Type B pancreatic cell (in vitro differentiated cells): ENCODE measurements at places on chromosomes 12 and 14. TPM values are rescaled to one million over a fixed set of nuclear protein-coding genes. Genes with fewer than 3 reads are reported as not detected.

The PTPRR gene
- 0.77 and 0.95 TPM in 2 replicates for total RNA-seq

DNA sequence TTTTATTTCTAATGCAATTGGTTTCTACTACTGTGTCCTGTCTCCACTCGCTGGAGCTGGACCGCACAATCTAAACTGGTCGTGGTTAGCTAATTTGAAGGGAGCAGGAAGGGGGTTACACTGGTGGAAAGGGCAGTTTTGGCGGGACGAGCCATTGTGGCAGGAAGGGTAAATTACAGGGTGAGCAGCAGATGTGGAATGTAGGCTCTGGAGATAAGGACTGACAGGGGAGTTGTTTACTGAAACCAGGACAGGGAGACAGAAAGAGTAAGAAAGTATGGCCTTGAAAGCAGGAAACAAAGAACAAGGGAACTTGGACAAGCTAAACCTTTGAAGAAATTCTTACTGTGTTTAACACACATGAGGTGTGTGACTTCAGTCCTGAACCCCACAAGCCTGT is 147.8 kb downstream of the ATXN7L3B start:
- H3K4me3 ChIP-seq, result no peak overlapping the region
- peaks cover 3% of the 10 kb centered on the region for H3K27me3 ChIP-seq

DNA sequence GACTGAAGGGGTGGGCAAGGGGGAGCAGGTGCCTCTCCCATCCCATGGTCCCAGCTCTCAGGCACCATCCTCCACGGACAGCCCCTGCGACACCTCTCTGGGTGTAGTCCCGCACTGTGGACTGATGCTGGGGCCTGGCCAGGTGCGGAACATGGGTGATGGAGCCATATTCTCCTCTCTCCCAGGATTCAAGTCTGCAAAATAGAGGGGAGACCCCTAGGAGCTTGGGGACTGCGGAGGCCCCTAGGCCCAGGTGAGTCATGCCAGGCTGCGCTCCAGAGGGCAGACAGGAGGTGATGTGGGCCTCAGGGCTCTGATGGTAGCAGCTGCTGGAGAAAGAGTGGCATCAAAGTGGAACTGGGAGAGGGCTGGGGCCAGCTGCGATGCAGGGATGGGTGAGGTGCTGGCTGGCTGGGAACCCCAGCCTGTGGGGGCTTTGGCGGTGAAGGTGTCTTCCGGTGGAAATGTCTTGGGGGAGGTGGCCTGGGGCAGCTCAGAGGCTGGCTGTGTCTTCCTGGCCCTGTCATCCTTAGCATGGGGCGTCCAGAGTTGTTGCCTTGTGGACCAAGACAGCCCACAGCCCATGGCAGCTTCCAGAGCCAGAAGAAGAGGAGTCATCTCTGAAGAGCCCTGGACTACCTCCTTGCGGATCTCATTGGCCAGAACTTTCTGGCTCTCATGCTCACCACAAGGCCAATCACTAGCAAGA is 149.1 kb downstream of the KIF26A start:
- no peak overlapping the region for H3K4me3 ChIP-seq
- peaks cover 19% of the 10 kb centered on the region for H3K4me1 ChIP-seq
- no peak overlapping the region for H3K27ac ChIP-seq
- DNase-seq, result no peak
- peaks cover 11% of the 10 kb centered on the region for H3K27me3 ChIP-seq
- no peaks in the 10 kb centered on the region for H3K36me3 ChIP-seq

DNA sequence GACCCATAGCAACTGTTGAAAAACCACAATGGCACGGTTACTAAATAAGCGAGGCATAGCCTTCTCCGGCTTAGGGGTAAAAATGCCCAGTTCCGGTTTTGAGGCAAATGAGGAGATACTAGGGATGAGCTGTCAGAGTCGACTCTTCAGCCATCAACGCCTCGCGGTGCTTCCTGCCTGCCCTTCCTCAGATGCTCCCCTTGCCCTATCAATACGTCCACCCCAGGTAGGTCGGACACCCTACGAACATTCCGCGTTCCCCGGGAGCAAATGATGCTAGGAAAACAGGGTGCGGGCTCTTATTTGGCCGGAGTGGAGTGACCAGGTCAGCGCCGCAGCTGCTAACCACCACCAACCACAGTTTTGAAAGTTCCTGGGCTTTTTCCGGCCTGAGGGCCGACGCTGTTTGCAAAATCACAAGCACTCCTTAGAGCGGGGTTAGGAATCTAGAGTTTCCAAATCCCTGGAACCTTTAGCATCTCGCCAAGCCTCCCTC is 1.2 kb downstream of the SRSF9 start:
- H3K36me3 ChIP-seq, result peaks cover 17% of the 10 kb centered on the region
- peaks cover 32% of the 10 kb centered on the region for H3K4me1 ChIP-seq
- no peak for DNase-seq
- H3K4me3 ChIP-seq, result peak overlapping the region; percentile 97
- H3K27me3 ChIP-seq, result no peaks in the 10 kb centered on the region

- H3K27me3 ChIP-seq, result no peaks in the 10 kb centered on the region
- H3K27ac ChIP-seq, result no peak overlapping the region
- peak; percentile 69 for DNase-seq
- H3K4me1 ChIP-seq, result no peaks in the 10 kb centered on the region
These were observed 376.9 kb downstream of the GALC start for GRCh38 chr14:87615822-87616679.

- peaks cover 4% of the 10 kb centered on the region for H3K4me1 ChIP-seq
- DNase-seq, result no peak
- H3K4me3 ChIP-seq, result no peak overlapping the region
- no peak overlapping the region for H3K27ac ChIP-seq
- no peaks in the 10 kb centered on the region for H3K27me3 ChIP-seq
These were observed 17.1 kb downstream of the MTHFD1 start for GRCh38 chr14:64405295-64405694.
